MG63 (cell line): ENCODE measurements at places on chromosomes 6 and 20. TPM values are rescaled to one million over a fixed set of nuclear protein-coding genes. Genes with fewer than 3 reads are reported as not detected.

DNA sequence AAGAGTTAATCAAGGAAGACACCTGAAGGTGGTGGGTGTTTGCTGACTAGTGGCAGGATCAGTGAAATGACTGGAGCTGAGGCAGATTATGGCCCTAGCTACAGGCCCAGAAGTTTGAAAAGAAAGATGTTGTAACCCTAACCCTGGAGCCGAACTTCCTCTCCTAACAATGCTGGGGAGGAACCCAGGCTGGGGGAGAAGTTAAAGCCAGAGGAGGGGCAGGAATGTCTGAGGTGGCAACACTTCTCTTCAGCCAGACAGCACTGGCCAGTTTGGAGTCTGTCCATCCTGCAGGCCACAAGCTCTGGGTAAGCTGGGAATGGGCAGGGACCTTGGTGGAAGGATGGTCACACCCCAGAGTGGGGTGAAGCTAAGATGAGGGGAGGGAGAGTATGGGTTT, at the start of gene LST1:
Gene LST1, plus strand, starts transcription at position 270 of the 400 bp plus-strand sequence. CDS start 1,023 bp downstream, outside the sequence.
- no peak for DNase-seq

DNA sequence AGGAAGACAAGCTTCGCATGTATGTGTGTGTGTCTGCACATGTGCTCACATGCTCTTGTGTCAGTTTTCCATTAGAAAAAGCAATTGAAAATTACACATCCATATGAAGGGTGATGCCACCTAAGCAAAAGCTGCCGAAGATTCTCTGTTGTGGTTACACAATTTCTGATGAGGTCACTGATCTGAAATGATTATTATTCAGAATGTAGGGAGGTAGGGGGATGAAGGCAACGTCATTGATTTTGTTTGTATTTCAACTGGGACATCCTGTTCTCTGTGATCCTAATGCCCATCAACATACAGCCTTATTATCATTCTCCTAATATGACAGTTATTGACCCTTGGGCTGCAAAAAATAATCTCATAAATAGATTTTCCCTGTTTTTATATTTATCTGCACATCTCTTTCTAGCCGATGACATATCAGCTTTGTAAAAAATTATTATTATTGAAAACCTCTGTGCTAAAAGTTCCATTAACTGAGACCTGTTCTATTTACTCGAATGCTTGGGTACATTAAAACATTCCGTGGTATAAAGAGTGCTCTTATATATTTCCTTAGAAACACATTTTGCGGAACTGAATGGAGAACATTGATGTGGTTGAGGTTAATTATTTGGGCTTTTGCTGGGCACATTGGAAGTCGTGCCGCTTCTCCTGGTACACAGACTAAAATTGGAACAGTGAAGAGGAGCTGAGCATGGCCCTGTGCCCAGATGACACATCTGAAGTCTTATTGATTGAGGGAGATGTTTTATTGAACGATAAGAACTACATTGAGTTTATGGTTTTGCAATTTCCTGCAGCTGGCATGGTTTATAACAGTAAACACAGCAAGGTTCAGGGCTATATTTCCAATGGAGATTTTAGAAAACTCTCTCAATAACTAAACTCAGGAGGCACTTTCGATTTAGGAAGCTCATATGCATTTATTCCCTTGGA, 51.3 kb downstream of the ZNF831 start:
- DNase-seq, result no peak

GRCh38 chr6:136111831-136112230, 138.3 kb downstream of the MTFR2 start:
- DNase-seq, result no peak

DNA sequence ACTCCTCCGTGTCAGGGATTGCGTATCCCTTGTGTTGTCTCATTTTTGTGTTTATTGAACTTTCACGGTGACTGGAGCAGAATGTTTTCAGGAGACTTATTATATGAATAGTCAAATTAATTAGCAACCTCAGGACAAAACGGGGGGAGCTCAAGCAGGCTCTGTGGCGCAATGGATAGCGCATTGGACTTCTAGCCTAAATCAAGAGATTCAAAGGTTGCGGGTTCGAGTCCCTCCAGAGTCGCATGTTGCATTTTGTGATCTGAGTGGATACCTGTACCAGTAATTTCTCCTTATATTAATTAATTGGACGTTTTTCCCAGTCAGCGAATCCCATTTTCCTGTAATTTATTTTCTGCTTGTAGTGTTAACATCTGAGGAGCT, 89.1 kb upstream of the ZNF184 start:
- DNase-seq, result peak; percentile 54

USP49 gene
- total RNA-seq, result 1.1 and 1.3 TPM in 2 replicates
